Panc1 (cell line): ENCODE measurements at places on chromosomes 1 and 21. TPM values are rescaled to one million over a fixed set of nuclear protein-coding genes. Genes with fewer than 3 reads are reported as not detected.

- DNase-seq = no peak
Measured at GRCh38 chr1:214506972-214507431, 44.4 kb downstream of the PTPN14 start.

GRCh38 chr1:60470246-60470645 is 396.7 kb upstream of the C1orf87 start:
- DNase-seq = no peak

DNA sequence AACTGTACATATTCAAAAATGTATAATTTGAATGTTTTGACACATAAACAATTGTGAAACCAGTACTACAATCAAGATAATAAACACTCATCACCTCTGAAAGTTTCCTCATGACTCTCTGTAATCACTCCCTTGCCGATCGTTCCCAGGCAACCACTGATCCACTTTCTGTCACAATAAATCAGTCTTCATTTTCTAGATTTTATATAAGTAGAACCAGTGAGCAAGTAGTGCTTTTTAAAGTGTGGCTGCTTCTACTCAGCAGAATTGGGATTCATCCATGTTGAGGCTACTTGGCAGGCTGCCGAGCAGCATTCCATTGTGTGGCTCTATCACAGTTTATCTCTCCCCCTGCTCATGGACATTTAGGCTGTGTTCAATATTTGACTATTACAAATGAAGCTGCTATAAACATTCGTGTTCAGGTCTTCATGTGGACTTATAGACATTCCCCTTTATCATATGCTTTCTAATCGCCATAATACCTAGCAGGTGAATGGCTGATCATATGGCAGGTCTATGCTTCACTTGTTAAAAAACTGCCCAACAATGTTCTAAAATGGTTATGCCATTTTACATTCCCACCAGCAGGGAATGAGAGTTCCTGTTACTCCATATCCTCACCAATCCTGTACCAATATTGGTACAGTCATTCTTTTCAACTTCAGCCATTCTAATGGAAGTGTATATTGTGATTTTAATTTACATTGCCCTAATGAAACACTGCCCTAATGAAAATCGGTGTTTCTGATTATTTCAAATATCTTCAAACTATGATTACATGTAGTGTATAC is 20.5 kb downstream of the TEX38 start:
- no peak for DNase-seq

GRCh38 chr1:9311029-9311428 is 18.3 kb downstream of the SPSB1 start:
- no peak for DNase-seq

GRCh38 chr1:193677874-193678273 is 491.5 kb upstream of the B3GALT2 start:
- DNase-seq = no peak

DNA sequence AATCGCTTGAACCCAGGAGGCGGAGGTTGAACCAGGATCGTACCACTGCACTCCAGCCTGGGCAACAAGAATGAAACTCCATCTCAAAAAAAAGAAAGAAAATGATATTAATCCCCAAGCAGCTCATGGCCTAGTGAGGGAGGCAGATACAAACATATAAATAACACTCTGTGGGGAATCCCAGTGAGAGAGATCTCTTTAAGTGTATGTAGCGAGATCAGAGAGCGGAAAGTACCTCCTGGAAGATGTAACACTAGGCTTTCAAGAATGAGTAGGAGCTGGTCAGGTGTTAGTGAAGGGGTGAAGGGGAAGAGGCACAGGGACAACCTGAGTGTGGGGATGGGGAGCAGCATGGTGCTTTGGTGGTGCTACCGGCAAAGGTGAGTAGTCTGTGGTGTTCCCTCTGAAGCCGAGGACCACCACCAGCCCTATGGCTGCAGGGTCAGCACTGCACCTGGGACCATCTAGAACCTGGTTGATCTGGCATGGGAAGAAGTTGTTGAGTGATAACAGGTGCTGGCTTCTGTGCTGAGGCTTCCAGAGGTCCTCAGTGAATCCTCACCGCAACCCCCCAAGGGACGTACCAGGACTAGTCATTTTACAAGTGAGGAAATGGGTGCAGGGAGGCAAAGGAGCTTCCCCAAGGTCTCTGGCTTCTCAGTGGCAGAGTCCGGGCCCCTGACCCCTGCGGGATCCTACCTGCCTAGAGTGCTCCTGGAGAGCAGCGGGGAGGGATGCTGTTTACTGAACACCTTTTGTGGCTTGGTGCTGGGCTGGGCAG is 367.6 kb upstream of the VAMP3 start:
- DNase-seq = no peak

DNA sequence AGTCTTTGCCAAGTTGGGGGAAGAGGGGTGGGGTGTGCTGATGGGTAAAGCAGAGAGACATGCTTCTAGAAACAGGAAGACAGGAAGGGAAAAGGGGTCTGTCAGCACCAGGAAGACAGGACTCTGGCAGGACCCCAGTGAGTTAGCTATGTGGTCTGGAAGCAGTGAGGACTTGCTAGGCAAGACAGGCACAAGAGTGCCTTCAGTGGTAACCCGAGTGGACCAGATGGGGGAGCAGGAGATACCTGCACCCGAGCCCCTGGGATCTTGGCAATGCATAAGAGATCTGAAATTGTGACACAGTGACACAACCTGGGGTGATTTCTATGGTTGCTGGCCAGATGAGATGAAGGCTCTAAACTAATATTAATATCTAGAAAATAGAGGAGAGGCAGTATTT is 7.0 kb downstream of the TLR5 start:
- DNase-seq = no peak

DNA sequence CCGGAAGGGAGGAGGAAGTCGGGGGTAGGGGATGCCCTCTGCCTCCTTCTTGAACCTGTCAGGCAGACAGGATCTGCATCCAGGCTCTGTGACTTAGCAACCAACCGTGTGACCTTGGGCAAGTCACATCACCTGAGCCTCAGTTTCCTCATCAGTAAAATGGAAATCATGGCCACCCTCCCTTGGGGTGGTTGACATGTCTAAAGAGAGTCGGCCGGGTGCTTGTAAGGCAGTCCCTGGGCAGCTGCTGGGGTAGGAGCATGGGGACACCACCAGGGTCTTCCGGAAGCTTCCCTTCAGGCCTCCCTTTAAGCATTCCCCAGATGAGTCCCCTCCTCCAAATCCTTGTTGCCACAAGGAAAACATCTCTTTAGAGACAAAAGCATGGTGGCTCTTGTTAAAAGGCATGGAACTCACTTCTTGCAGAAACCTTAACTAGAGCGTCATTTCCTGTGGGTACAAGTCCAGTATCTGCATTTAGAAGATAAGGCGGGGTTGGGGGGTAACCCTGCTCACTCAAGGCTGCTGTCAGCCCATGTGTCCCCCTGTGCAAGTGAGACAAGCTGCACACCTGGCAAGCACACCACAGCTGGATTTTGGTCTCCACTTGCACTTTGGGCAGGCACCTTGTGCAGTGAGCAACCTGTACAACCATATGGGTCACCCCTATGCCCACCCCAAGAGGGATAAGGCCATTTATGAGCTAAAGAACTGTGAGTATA is 10.4 kb downstream of the CLCNKB start:
- DNase-seq = no peak

- no peak for DNase-seq
Measured at GRCh38 chr1:89603651-89604413, 29.1 kb upstream of the LRRC8C start.

- DNase-seq = no peak
Measured at GRCh38 chr1:59232216-59232615, 64.7 kb upstream of the FGGY start.

- DNase-seq = no peak
Measured at GRCh38 chr1:181513786-181514297, 30.5 kb downstream of the CACNA1E start.

GRCh38 chr1:54134295-54134694 is 18.5 kb downstream of the CDCP2 start:
- DNase-seq = no peak

GRCh38 chr1:37472281-37472680 is 2.1 kb upstream of the ZC3H12A start:
- DNase-seq = no peak

DNA sequence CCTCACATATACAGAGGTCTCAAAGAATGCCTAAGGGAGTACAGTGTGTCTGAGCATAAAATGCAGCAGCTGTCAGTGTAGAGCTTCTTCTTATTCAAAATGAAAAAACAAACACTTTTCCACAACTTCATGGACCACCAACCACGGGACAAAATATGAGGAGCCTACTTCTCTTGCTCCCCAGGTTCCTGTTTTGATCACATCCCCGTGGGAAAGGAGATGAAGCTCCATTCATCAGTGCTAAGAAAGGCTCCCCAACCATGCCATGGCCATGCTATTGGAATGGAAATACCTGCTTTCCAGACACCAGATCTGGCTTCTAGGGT is 383 bp downstream of the CD48 start:
- no peak for DNase-seq

TMEM54 gene
- total RNA-seq = 61.5 TPM

TMCC2 gene
- 3.1 TPM for total RNA-seq

GJA9 gene
- 0.10 TPM for total RNA-seq

HPCAL4 gene
- 0.21 TPM for total RNA-seq

AQP10 gene
- not detected for total RNA-seq

NBPF26 gene
- 22.9 TPM for total RNA-seq

OR2L2 gene
- not detected for total RNA-seq

PACC1 gene
- total RNA-seq = 11.5 TPM
